Activated T-helper 1 cell treated with Interleukin-2 at 50 U/mL for 16 hours (primary cell): ENCODE measurements at places on chromosomes 6 and 20.

DNA sequence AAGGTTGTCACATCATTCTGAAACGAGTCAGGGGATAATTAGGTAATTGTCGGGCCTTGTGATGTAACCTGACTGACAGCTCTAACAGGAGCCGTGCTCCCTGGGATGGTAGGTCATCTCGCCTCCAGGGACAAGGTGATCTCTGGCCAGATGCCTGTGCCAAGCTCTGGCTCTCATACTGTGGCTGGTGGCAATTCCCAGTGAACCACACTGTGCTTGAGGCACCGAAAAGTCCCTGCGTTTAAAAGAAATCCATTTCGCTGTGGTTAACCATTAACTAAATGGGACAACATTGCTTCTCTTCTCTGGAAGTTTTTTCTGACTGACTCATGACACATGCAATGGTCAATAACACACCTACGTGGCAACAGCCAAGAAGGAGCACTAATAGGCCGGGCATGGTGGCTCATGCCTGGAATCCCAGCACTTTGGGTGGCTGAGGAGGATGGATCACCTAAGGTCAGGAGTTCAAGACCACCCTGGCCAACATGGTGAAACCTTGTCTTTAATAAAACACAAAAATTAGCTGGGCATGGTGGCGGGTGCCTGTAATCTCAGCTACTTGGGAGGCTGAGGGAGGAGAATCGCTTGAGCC, 669.2 kb downstream of the PRKN start:
- DNase-seq: no peak

GRCh38 chr6:163355426-163355991, 59.0 kb upstream of the QKI start:
- DNase-seq: no peak

DNA sequence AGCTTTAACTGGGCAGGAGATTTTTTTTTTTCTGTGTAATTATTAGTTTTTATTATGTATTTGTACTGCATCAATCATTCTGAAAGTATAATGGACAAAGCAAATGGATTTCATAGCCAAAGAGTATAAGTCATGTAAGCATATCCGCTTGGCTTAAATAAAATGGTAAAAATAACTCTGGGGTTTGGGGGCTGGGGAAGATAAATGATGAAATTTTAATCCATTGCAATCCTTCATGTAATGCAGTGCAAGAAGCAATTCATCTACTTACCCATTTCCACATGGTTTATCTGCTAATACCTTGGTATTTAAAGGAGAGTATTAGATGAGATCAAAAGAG, 781.4 kb downstream of the QKI start:
- DNase-seq: no peak

DNA sequence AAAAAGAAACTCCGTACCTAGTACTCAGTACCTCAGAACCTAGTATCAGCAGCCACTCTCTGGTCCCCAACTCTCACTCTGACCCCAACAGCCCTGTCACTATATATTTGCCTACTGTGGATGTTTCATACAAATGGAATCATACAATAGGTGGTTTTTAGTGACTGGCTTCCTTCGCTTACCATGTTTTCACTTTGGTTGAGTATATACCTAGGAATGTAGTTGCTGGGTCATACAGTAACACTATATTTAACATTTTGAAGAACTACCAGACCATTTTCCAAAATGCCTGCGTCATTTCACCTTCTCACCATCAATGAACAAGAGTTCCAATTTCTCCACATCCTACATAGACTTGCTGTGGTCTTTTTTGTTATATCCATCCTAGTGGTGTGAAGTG, 283.2 kb downstream of the GMDS start:
- DNase-seq: no peak

GRCh38 chr20:40655451-40655850, 33.6 kb downstream of the MAFB start:
- no peak for DNase-seq

DNA sequence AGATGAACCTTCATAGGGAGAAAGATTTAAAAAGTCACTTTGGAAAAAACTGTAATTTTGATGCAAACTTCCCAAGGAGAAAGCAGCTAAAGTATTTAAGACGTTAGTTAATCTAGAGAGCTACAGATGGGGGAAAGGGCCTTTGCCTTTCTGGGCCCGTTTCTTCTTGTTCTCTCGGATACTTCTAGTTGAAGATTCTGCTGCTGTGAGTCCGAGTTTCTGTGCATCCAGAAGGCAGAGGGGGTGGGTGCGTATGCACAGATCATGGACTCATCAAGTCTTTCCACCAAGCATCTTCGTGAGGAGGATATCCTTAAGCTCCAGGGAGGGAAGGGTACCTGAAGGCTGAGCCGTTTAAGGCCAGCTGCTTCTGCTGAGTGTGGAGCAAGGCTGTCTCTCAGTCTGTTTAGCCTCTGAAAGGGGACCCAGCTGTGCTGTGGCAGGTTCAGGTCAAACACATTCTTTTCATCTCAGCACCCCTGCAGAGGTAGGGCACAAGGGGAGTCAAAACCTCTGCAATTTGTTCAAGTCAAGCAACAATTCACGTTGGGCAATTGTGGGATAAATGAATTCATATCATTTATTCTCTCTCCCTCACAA, 4.3 kb downstream of the LAMP5 start:
- no peak for DNase-seq

DNA sequence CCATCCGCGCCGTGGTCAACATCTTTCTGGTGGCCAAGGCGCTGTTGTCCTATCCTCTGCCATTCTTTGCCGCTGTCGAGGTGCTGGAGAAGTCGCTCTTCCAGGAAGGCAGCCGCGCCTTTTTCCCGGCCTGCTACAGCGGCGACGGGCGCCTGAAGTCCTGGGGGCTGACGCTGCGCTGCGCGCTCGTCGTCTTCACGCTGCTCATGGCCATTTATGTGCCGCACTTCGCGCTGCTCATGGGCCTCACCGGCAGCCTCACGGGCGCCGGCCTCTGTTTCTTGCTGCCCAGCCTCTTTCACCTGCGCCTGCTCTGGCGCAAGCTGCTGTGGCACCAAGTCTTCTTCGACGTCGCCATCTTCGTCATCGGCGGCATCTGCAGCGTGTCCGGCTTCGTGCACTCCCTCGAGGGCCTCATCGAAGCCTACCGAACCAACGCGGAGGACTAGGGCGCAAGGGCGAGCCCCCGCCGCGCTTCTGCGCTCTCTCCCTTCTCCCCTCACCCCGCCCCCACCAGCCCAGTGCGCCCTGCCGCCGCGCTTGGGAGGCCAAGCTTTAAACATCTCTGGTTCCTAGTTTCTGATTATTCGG, 4.0 kb downstream of the SLC32A1 start:
- DNase-seq: no peak

DNA sequence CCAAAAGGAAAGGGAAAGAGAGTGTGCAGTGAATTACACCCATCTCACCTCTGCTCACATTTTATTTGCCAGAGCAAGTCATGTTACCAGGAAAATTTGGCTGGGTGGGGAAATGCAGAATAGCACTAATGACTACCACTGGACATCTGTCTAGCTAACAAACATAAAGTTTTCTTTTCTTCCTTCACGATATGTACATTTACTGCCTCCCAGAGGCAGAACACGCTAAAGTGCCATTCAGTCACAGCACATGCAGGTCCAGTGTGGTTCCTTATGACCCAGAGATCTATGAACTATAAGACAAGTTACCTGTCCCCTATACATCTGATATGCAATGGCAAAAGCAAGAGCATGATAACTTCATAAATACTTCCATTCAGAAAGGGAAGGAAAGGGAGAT, 194.1 kb downstream of the OGFRL1 start:
- DNase-seq: no peak

GRCh38 chr20:9632265-9632664, 117.9 kb downstream of the LAMP5 start:
- no peak for DNase-seq

DNA sequence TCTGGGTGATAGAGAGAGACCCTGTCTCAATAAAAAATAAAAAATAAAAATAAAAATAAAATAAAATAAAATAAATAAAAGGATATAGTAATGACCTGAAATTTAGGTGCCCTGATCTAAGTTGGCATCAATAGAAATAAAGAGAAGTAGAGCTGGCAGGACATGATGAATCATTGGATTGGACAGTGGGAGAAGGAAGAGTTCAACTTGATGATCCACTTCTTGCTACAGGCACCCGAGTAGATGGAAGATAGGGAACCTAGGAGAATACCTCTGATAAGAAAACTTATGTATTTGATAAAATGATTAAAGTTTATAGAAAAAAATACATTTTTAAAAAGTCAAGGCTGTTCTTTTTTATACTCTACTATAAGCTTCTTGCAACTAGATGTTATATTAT, 79.0 kb downstream of the ADTRP start:
- DNase-seq: no peak

- no peak for DNase-seq
Observed at GRCh38 chr20:10132387-10132786, 86.2 kb upstream of the SNAP25 start.
